ENCODE measurements at places on chromosomes 12 and 14.

DNA sequence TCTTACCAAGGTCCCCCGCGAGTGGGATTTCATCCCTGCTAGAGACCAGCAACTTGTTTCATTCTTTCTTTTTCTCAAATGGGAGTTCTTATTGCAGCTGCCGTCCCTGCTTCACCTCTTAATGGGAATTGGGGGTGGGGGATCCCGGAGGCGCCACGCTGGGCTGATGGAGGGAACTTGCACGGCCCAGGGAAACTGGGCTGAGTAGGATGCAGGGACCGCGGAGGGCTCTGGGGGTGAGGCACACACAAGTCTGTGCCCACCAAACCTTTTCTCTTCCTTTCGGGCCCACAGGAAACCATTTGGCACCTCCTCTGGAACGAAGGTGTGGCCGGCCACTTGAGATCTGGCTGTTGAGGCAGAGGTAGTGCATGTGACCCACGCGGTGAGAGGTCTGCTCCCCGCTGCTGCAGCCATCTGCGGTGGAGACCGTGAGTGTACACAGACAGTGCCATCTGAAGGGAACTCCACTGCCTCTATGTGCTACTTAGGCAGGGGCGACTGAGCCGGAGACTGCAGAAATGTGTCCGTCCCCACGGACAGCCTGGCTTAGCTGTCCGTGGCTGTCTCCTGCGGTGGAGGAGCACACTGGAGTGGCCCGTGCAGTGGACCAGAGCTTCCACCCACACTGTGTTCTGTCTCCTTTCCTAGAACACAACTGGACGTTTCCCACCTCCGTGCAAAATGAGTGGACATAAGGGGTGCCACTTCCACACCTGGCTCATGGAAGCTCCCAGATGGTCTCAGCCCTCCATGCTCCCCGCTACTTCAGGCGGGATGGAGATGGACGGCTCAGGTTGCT lies 42.1 kb upstream of the TESC start:
- DNase-seq, result peak; percentile 94

DNA sequence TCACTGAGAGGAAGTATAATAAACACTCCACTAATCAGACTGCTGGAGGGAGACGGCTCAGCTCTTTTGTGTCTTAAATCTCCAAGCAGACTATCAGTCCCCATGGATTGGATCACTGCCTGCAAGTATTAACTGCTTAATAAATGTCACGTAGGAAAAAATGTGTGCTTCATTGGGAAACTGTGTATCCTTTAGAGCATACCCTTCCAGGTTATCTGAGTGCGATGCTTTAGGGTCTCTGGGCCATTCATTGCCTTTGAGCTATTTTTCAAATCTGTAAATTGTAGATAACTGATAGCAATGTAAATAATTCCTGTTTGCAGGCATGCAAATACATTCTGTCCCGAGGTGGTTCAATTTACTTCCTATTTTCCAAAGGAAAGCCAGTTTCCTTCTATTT lies 45.0 kb upstream of the VASH1 start:
- DNase-seq, result no peak

DNA sequence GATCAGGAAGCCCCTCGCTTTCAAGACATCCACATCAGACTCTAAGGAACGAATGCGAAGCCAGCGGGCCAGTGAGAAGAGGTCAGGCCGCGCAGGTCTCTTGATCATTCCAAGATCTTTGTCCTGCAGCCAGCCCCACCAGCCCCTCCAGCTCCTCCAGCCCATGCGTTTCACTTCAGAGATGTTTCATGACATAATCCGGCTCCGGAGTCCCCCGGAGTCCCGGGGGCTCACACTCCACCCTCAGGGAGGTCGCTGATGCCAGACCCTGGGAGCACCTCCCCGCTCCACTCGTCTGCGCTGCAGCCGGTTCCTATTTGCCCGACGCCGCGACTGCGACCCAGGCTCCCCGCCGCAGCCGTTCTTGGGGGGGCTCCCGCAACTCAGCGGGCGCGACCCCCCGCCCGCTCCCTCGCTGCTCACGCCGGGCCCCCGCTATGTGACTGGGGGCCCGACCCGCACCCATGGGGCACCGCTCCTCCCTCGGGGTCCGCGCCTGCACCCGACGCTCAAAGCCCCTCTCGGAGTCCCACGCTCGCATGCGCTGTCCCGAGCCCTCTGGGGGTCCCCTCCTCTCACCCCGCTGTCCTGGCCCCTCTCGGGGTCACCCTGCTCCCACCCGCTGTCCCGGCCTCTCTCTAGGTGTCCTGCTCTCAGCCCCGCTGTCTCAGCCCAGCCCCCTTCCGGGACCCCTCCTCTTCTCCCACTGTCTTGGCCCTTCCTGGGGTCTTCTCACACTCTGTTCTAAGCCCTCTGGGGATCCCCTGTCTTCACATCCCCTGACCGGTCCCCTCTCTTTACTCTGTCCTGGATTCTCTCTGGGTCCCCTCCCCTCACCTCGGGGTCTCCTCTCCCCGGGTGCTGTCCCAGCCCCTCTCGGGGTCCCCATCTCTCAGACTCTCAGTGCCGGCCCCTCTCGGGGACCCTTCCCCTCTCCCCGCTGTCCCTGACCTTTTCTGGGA lies 1.1 kb downstream of the TAOK3 start:
- no peak for DNase-seq

- no peak for DNase-seq
These were observed 329.9 kb downstream of the BMP4 start for GRCh38 chr14:53626761-53627160.

DNA sequence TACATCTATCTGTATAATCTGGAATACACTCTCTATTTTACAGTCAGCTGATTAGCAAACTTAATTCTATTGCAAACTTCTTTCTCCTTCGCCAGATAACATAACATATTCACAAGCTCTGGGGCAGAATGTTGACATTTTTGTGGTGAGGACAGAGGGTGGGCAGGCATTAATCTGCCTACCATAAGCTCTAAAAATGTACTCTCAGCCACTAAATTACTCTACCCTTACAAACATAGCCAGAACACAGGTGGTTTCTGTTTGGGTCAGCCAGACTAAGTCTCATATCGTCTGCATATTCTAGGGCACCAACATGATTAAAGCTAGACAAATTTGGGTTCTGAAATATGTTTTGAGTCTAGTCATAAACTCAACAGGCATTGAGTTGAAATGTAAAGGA lies 90.1 kb downstream of the SLC6A15 start:
- no peak for DNase-seq

DNA sequence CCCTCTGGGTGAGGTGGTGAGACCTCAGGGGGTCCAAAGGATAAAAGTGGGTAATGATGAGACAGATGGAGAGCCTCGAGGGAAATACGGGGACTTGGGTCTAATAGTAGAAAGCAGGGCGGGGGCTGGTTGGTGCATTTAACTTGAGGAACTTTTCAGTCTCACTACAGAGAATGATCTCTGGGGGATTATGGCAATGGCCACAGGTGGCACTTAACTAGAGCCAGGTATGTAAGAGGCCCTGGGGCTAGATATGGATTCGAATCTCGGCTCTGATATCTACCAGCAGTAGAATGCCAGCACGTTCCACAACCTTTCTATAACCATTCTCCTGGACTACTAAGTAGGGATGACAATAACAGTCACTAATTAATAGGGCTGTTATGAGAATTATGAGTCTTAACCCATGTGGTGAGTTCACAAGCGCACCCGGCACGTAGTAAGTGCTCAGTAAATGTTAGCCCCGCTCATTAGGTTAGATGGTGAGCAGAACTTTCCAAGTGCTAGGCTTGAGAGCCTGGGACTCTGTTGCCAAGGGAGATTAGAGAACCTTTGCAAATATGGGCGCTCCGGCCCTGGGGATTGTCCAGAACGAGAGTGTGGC lies 888 bp upstream of the PLXNC1 start:
- DNase-seq, result no peak

DNA sequence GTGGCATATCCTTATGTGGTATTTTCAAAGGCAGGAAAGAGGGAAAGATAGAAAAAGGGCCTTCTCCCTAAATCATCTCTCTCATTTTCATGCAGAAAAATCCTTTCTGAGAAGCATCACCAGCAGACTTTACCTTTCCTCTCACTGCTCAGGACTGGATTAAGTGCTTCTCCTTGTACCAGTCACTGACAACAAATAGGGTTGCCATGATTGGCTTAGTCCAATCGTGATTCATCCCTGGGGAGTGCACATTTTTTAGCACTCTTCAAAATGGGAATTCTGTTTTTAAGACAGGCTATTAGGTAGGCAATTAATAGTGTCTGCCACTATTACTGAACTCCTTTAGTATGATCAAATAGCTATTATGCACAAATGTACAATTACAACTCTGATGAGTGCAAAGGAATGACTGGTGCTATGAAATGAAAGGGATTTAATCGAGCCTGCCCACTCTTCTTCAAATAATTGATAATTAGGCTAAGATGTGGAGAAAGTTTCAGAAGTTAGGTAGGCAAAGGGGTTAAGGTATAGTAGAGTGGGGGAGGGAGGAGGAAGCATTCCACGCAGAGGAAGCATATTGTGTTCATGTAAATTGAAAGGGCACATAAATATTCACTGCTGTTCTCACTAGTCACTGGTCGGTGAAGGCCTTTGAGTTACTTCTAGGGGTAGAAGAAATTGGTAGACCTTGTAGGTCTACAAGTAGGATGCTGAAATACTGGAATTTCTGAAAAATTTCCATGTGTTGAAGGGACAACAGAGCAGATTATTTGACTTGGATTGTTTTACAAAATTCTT lies 84.0 kb downstream of the MSRB3 start:
- no peak for DNase-seq

- DNase-seq, result no peak
These were observed 16.0 kb upstream of the ACTR6 start for GRCh38 chr12:100184549-100185145.

DNA sequence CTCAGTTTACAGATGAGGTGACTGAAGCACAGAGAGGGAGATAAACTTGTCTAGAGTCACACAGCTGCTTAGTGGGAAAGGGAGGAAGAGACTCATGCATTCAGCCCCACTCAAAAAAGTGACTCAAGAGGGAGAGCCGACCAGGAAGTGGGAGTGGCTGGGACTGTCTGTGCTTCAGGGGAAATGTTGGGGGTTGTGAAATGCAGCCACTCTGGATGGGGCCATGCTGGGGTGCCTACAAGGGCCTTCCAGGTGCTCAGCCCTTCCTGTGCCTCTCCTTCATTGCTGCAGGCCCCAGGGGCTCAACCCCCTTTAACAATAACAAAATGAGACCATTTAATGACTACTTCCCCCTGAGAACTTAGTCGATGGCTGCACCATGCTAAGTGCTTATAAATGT lies 41.8 kb downstream of the CACNA1C start:
- no peak for DNase-seq

DNA sequence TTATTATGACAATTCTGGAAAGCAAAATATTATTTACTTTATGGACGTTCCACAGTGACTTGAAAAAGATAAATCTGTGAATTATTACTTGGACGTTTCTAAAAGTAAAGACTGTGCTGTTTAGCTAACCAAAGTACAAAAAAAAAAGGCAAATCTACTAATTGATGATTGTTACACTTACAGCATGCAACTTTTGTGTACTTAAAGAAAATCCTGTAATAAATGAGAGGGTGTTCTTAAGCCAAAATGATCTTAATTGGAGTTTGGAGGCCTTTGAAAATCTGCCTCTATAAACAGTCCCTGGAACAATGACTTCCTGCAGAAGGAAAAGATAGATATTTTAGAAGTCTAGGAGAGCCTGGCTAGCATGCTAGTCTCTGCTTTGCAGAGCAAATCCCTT lies 434.0 kb upstream of the SYT1 start:
- no peak for DNase-seq

GRCh38 chr12:58757422-58757821 lies 162.9 kb downstream of the LRIG3 start:
- no peak for DNase-seq

DNA sequence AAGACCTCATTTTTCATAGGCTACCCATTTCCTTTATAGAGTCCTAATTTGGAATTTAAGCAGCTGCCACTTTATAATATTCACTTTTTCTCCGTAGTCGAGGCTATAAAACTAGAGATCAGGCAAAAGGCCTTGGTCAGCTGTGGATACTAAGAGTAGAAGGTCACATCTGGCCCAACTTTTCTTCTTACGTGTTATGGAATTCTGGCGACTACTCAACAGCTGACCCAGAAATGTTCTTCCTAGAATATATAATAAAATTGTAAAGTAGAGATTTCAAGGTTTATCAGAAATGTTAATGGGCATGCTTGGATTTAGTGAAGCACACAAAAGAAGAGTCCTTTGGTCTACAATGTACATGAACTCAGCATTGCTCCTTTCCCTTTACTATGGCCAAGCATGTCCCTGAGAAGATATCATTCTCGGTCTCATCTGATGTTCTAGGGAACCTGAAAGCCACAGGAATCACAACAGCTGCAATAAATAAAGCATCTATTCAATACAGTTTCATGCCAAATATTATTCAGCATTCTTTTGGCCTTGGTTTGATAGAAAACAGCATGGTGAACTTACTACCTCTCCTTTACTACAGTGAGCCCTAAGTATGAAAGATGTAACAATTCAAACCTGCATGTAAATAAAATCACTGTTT lies 261.4 kb upstream of the NPAS3 start:
- DNase-seq, result no peak

- DNase-seq, result no peak
These were observed 182.2 kb upstream of the E2F7 start for GRCh38 chr12:77247542-77247941.

DNA sequence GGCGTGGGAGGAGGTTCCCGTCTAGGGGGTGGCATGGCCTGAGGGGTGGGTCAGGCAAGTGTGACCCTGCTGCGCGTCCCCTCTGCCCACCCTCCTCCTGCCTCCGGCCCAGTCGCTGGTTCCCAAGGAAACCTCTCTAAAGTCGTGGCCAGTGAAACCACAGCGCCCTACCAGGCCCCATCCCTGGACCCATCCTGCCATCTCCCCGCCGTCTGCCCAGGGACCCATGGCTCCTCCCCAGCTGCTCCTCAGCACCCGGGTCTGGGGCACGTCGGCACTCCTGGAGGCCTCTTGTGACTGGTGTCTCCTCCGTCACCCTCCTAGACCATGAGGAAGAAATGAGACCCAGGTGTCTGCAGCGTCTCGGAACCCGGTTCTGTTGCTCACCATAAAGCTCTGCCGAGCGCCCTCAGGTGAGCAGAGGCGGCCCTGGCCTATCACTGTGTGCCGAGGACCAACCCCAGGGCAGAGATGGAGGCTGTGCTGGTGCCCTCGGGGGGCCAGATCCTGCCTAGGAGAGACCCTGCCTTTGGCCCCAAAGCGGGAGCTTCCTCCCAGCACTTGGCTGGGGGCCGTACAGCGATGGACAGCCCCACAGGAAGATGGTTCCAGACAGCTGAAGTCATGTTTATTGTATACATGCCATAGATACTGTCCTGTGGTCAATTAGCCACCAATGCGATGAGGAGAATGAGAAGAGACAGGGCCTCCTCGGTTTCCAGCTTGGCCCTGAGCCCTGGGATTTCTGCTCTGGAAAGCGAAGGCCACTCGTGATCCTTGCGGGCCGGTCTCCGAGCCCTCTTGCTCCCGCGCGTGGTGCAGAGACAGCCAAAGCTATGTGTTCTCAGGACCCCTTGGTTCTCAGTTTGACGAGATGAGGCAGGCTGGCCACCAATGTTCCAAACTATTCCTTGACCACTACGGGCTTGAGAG lies 222.5 kb upstream of the RTL1 start:
- no peak for DNase-seq

All from NCI-H1417 (cell line).